Dermis blood vessel endothelial cell (primary cell): ENCODE measurements at places on chromosomes 5 and 9. TPM values are rescaled to one million over a fixed set of nuclear protein-coding genes. Genes with fewer than 3 reads are reported as not detected.

PRDM9 gene
- total RNA-seq = not detected in 2 replicates

TLX3 gene
- total RNA-seq = not detected in 2 replicates

GMCL2 gene
- not detected in 2 replicates for total RNA-seq

KIF12 gene
- total RNA-seq = 0.14 and 0.17 TPM in 2 replicates

OBP2B gene
- not detected in 2 replicates for total RNA-seq

LCN1 gene
- not detected in 2 replicates for total RNA-seq

TAF11L5 gene
- not detected in 2 replicates for total RNA-seq

TXN gene
- total RNA-seq = 175 and 204 TPM in 2 replicates

DCAF10 gene
- 22.8 and 51.7 TPM in 2 replicates for total RNA-seq
